ENCODE measurements at places on chromosomes 11 and 22. TPM values are rescaled to one million over a fixed set of nuclear protein-coding genes. Genes with fewer than 3 reads are reported as not detected.
A peak's percentile ranks its signal among the peaks of the same experiment; 100 is the strongest.

DNA sequence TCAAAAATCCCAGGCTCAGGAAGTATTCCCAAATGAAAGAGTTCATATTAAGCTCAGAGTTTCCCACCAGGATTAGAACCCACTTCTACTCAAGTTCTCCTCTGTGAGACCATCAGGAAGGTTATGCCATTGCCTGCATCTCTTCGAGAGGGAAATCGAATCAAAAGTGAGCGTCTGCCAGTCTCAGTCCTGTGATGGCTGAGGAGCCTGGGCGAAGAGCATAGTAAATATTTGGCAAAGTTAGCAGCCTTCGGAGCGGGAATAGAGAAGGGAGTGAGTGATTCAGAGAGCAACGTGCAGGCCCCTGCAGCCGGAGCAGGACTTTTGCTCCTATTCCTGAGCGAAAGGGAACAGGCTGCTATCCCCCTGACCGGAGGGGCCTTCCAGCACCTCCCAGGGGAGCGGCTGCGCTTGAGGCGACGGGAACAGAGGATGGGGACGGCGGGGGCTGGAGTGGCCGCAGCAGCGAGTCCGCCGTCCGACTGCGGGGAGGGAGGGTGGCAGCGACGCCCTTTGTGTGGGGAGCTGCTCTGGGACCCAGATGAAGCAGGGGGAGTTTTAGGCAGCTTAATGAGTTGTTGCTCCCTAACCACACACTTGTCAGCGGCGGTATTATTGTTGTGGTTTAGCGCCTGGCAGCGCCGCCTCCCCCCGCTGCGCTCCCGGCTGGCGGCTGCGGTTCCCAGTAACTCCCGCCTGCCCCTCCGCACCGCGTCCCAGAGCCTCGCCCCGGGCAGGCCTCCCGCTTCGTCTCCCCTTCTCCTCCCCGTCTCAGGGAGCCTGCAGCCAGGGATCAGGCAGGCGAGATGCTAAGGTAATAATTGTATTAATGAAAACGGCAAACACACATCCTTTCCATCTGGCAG is 21.7 kb upstream of the NRGN start:
- DNase-seq, result no peak

Gene KRTAP5-4
- not detected for total RNA-seq

- DNase-seq, result no peak
Observed at GRCh38 chr22:46172522-46173110, 22.3 kb downstream of the PPARA start.

DNA sequence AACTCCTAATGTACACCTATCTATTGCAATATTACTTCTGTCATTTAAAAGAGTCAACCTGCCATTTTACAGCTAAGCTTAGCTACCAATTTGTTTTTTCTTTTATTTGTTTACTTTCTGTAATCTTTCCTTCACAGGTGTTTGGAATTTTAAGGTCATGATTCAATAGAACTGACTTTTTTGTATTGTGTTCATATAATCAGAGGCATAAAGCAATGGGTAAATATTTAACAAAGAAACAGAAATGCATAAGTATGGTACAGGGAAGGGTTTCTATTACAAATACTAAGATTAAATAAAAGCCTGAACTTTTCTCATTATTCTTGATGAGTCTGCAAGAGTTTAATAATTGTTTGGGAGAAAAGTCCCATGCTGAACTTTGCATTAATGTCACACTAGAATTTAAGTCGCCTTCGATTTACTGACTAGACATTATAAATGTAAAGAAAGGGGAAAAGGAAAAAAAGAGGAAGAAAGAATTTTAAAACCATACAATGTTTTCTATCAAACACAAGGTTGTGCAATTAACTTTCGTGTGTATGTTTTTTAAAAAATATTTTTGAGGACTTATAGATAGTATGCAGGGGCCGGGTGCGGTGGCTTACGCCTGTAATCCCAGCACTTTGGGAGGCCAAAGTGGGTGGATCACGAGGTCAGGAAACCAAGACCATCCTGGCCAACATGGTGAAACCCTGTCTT is 35.0 kb upstream of the HIPK3 start:
- no peak for DNase-seq

Gene PPP2R5B
- total RNA-seq, result 13.7 TPM

- peak; percentile 63 for DNase-seq
Observed at GRCh38 chr22:26949193-26949592, 291.8 kb downstream of the MIAT start.

DNA sequence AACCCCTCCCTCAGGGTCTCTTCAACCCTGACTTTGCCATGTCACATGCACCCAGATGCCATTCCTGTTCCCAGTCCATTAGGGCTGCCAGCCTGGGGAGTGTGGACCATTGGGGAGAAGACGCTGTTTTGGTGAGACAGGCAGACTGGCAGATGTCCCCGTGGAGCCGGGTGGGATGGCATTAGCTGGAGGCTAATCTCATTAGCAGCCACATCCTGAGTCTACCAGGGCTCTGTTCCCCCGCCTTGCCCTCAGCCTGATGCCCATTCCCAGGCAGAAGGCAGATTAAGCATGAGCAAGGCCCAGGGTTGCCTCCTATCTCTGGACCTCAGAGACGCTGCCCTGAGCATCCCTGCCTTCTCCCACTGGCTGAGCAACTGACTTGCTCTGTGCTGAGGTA is 46.4 kb upstream of the ALX4 start:
- DNase-seq, result no peak

DNA sequence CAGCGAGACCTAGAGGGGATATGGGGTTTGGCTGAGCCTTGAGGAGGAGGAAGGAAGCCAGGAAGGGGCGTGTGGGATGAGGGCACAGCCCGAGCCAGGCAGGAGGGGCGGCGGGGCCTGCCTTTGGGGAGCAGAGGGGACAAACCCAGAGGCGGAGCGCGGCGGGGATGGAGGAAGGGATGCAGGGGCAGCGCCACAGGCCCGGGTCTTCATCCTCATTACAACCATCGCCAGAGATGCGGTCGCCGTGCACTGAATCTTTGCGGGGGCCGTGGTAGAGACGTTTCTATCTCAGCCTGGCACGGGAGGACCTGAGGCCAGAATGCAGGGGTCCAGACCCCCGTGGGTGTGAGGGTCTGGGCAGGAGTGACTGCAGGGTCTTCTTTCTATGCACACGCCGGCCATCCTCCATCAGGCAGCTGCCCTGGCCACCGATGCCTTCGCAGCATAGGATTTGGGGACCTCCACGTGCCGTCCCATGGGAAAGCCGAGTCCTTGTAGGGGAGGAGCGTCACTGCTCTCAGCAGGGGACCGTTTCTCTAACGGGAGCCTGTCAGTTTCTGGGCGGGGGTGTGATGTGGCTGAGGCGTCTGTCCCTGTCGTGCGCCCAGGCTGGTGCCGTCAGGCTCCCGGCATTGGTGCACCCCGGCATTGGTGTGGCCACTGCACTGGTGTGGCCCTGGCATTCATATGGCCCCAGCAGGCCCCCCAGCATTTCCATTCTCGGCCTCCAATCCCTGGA is 1267.9 kb downstream of the BRD1 start:
- no peak for DNase-seq

Measured in activated CD8-positive, alpha-beta T cell treated with anti-CD3 and anti-CD28 coated beads, Interleukin-2, amount 10 ng/mL, durations not matched to agents 7 days and 5 days (primary cell).